Ureter (tissue), 1 donor: ENCODE measurements at places on chromosomes 16 and 17. TPM values are rescaled to one million over a fixed set of nuclear protein-coding genes. Genes with fewer than 3 reads are reported as not detected.

CD300E gene
- total RNA-seq: 0.73 TPM

KCNAB3 gene
- total RNA-seq: 7.9 TPM

DNA sequence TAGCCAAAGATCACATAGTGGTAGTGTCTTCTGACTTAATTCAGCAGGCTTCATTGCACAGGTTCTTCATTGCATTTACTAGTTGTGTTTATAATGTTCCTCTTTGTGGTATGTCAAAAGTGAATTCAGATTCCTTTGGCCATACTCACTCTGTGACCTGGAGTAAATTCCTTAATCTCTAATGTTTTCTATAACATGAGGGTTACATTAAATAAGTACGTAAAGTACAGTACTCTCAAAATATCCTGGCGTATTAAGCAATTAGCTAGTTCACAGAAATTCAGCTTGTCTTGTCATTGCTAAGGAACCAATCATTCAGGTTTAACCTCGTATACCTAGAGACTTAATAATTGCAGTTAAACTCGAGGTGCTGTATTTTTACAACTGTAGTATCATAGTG lies 4.2 kb downstream of the RPS6KB1 start:
- no peak for DNase-seq

- DNase-seq: no peak
Observed at GRCh38 chr17:71107136-71107535, 937.8 kb downstream of the KCNJ2 start.
